B cell (primary cell): ENCODE measurements at places on chromosomes 13 and 19.
A peak's percentile ranks its signal among the peaks of the same experiment; 100 is the strongest.

- no peak for DNase-seq
These were observed 322.7 kb downstream of the SUCLA2 start for GRCh38 chr13:47678201-47678968.

GRCh38 chr13:46288570-46289259 is 77.0 kb downstream of the LRRC63 start:
- peak; percentile 65 for DNase-seq

GRCh38 chr19:5775668-5776309 is 8.8 kb downstream of the PRR22 start:
- no peak for DNase-seq

- no peak for DNase-seq
These were observed 3.6 kb downstream of the SIGLEC11 start for GRCh38 chr19:49957262-49957915.

DNA sequence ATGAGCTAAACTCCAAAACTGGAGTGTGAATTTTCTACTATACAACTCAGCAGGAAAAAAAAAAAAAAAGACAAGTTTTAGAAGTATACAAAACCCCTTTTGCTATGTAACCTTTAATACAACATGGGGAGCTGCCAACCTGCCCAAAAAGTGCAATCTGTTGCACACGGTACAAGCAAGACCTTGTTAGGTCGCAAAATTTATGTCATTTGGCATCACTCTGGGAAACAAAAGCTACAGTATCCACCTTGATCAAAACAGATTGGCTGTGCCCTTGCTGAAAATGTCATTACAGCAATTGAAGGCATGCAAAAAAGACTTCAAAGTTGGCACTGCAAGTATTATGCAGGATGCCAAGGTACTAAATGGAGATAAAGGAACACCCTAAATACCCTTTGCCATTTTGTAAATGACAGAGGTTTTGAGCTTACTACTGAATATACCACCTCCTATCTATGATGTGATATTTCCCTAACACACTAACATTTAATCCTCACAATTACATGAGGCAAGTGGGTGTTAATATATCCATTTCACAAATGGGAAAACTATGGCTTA is 150.1 kb downstream of the TBC1D4 start:
- no peak for DNase-seq

GRCh38 chr13:110820322-110820721 is 94.5 kb downstream of the ANKRD10 start:
- DNase-seq: no peak

- no peak for DNase-seq
These were observed 17.2 kb downstream of the FGF9 start for GRCh38 chr13:21688056-21688455.

- no peak for DNase-seq
These were observed 191.2 kb downstream of the USP12 start for GRCh38 chr13:26980099-26981031.

- no peak for DNase-seq
These were observed 25.1 kb downstream of the MAN2B1 start for GRCh38 chr19:12641456-12641855.

DNA sequence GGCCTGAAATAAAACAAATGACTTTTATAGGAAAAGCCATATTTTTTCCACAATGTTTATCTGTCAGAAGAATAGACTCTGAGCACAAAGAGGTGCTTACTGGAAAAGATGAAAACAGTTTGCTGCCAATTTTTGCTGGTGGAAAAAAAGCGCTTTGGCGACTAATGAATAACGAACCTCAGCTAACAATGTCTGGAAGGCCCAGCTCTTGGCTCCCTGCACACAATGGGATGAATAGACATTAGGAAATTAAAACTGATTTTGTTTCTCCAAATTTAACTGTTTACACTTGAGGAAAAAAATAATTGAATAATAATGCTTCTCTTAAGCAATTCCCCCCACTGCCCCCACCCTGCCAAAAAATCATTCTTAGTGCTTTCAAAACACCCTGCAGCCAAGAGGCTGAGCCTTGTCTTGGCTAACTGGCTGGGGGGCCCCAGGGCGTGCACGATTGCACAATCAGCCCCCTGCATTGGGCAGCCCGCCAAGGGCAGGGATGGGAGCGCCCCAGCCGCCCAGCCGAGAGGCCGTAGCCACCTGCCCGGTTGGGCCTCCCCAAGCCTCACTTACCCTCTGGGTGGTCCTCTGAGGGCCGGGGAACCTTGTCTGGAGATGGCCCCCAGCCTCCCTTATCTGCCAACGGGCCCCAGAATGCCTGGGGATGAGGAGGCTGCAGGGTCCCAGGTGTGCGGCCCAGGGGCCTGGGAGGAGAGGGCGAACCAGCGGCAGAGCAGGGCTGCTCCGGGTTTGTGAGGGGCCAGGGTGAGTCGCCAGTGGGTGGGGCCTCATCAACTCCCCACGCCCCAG is 16.8 kb downstream of the CEBPG start:
- no peak for DNase-seq

GRCh38 chr19:5220866-5221265 is 119.7 kb downstream of the PTPRS start:
- no peak for DNase-seq

GRCh38 chr13:100357764-100358163 is 230.8 kb downstream of the GGACT start:
- no peak for DNase-seq

- DNase-seq: no peak
These were observed 6.3 kb downstream of the HAUS5 start for GRCh38 chr19:35618857-35619256.

- DNase-seq: no peak
These were observed 3.6 kb downstream of the IFT88 start for GRCh38 chr13:20570517-20570916.

GRCh38 chr19:39379865-39380396 is 11.0 kb downstream of the PAF1 start:
- no peak for DNase-seq
